ENCODE measurements at places on chromosomes 1 and 21.

DNA sequence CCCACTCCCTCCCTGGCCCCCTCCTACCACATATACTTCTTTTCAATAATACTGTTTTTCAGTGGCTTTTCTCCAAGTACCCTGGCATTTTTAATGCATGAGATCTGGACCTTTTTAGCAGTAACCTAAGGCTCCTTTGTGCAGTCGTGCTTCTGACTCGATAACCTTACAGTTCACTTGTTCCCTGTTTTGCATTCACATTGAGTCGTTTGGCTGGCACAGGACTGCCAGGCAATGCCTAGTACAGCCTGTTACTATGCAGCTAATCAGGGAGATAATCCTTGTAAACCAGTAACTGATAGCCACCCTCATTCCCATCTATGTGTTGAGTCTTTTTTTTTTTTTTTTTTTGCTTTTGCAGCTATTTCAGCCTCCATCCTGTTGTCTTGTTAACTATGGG, 3.7 kb downstream of the ATP1B1 start:
- no peak for DNase-seq
- peaks cover 52% of the 10 kb centered on the region for H3K36me3 ChIP-seq
- peak overlapping the region; percentile 100 for H3K4me3 ChIP-seq

- H3K27ac ChIP-seq: no peak overlapping the region
- DNase-seq: no peak
- H3K4me3 ChIP-seq: no peak overlapping the region
- no peaks in the 10 kb centered on the region for H3K36me3 ChIP-seq
These were observed 603.1 kb upstream of the ADGRL2 start for GRCh38 chr1:81197591-81197990.

DNA sequence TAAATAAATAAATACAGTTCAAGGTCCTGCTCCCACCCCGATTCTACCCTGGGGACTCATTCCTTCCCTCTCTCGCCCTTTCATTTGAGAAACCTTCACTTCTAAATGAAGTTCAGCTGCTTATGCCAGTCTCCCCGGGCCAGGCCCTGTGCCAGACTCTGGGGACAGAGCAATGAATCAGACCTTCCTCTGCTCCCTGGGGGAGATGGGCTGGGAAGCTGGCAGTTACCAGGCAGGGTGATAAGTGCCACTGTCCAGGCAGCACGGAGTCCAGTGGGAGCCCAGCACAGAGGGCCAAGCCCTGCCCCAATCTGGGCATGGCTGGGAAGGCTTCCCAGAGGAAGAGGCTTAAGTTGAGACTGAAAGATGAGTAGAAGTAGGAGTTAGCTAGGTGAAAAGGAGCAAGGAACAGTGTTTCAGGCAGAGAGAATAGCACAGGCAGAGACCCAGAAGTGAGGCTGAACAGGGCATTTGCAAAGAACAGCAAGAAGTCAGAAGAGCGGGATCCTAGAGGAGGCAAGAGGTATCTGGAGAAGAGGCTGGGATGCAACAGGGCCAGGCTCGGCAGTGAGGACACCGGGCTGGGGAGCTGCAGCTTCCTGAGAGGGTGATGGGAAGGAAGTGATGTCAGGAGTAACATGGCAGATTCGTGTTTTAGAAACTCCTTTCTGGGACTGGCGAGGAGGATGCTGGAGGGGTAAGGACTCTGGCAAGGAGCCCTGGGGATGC, 13.5 kb downstream of the KCNQ4 start:
- no peaks in the 10 kb centered on the region for H3K36me3 ChIP-seq
- H3K27ac ChIP-seq: no peak overlapping the region
- peaks cover 20% of the 10 kb centered on the region for H3K4me1 ChIP-seq
- no peak overlapping the region for H3K4me3 ChIP-seq

DNA sequence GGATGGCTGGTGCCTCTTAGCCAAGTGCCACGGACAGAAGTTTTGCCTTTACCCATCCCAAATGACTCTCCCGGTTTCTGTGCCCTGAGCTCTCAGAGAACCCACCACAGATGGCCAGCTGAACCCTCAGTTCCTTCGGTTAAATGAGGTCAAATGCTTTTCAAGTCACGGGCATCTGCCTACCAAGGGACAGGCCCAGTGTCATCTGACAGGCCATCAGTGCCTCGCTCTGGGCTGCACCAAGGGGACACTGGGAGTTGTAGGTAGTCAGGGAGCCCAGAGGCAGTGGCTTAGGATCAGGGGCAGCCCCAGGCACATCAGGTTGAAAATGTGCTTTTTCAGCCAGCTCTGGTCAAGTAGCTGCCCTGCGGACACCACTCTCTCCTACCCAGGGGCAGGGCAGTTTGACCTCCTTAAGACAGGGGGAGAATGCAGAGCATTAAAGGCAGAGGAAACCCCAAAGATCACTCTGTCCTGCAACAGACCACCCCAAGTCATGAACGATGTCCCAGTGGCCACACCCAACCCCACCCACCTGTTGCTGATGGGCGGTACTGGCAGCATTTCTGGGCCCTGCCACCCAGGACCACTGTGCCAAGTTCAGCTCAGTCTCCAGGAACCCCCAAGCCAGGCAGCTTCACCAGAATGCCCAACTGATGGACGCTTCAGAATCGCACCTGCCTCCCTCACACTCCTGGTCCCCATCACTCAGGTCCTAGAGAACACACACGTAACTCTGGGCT, 60.7 kb downstream of the CASZ1 start:
- DNase-seq: no peak
- H3K36me3 ChIP-seq: no peaks in the 10 kb centered on the region
- H3K4me1 ChIP-seq: peaks cover 42% of the 10 kb centered on the region
- H3K27ac ChIP-seq: peak overlapping the region; percentile 73
- no peaks in the 10 kb centered on the region for H3K27me3 ChIP-seq

- H3K27ac ChIP-seq: peak overlapping the region; percentile 98
- H3K36me3 ChIP-seq: no peaks in the 10 kb centered on the region
- no peaks in the 10 kb centered on the region for H3K27me3 ChIP-seq
- H3K4me3 ChIP-seq: peak overlapping the region; percentile 82
These were observed 911 bp downstream of the GNB1 start for GRCh38 chr1:1889847-1890505.

DNA sequence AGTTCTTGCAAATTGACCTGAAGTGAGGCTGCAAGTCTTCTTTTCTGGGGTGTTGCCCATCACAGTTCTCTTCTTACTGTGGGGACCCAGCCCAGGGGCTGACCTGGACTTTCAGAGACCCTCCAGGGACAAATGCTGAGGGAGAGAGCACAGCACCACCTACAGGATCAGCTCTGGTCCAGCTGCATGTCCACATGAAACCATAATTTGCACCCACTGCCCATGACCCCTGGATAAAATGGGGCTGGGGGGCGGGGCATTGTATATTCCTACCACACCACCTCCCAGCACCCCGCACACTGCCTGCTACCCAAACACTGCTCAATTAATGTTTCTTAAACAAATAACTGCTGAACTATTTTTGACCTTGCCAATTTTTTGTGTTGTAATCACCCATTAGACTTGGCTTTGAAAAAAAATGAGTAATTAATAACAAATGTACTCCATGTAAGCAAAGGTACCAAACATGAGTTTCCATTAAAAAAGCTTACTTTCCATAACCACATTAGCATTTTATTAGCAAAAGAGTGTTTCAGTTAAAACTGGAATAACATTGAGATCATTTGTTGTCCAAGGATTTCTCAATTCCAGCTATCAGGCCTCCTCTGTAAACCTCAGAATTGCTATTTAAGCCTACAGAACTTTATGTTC, 168.0 kb upstream of the RAB4A start:
- no peaks in the 10 kb centered on the region for H3K36me3 ChIP-seq
- H3K4me3 ChIP-seq: no peak overlapping the region
- no peak for DNase-seq
- no peak overlapping the region for H3K27ac ChIP-seq
- H3K4me1 ChIP-seq: no peaks in the 10 kb centered on the region

GRCh38 chr1:52551507-52552235, 1.2 kb downstream of the TUT4 start:
- H3K36me3 ChIP-seq: no peaks in the 10 kb centered on the region
- DNase-seq: peak; percentile 50
- peak overlapping the region; percentile 95 for H3K27ac ChIP-seq
- peaks cover 16% of the 10 kb centered on the region for H3K4me1 ChIP-seq
- peak overlapping the region; percentile 87 for H3K4me3 ChIP-seq

GRCh38 chr1:193457676-193458075, 271.3 kb upstream of the B3GALT2 start:
- H3K27ac ChIP-seq: no peak overlapping the region
- H3K36me3 ChIP-seq: no peaks in the 10 kb centered on the region
- no peak overlapping the region for H3K4me3 ChIP-seq
- no peaks in the 10 kb centered on the region for H3K27me3 ChIP-seq
- H3K4me1 ChIP-seq: peaks cover 14% of the 10 kb centered on the region
- DNase-seq: no peak

DNA sequence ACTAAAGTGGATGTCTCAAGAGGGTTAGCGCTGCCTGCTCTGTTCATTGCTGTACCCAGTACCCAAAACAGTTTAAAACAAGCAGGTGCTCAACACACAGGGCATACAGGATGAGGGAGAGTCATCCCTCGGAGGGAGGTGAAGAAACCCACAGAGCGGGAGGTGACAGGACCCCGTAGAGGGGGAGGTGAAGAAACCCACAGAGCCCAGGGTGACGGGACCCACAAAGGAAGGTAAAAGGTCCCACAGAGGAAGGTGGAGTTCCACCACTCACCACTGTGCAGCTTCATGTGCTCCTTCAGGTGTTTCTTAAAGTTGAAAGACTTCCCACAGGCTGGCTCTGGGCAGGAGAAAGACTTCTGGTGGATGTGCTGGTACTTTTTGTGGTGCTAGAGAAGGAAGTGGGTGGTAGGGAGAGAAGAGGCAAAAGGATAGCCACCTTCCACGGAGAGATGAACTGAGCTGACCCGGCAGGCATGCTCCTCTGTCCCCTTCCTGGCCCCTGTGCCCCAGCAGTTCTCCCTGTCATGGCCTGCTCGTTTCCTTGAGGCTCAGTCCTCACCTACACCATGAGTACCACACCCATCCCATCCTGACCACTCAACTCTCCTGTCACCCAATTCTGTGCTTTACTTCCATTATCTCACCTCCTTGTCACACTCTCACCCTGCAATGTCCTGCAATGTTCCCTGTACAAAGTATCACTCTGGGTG, 5.1 kb downstream of the ZNF692 start:
- DNase-seq: no peak
- no peaks in the 10 kb centered on the region for H3K27me3 ChIP-seq
- H3K36me3 ChIP-seq: peaks cover 11% of the 10 kb centered on the region
- no peak overlapping the region for H3K27ac ChIP-seq
- H3K4me3 ChIP-seq: no peak overlapping the region
- H3K4me1 ChIP-seq: peaks cover 10% of the 10 kb centered on the region

DNA sequence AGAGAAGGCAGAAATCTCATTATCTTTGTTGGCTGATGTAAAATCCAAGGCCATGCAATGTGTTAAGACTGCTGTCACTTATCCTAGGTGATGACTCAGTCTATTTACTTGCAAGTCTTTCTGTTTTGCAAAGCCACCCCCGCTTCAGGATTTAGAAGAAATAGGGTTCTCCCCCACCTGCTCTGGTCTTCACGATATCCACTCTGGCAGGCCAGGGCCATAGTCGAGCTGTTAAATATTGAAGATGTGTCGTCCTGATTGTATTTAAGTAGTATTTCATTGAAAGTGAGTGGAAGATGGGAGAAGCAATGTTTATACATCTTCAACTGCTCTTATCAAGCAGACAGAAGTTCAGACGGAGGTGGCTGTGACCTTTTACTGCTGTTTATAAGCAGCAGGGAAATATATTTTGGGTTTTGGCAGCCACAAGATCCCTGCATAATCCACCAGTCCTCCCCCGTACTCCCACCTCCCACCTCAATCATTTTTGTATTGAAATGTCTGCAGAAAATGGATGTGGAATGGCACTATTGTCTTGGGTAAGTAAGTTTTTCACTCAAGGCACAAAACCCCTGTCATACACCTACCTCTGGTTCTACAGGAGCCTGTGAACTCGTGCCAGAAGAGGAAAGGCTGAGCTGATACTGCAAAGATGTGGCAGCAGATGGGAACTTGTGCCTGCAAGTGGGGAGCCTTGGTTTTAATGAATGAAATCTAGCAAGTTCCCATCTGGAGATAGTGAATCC, 117.4 kb downstream of the MRPS6 start:
- no peak for DNase-seq
- peaks cover 8% of the 10 kb centered on the region for H3K4me1 ChIP-seq
- H3K4me3 ChIP-seq: no peak overlapping the region
- H3K27ac ChIP-seq: peak overlapping the region; percentile 64

DNA sequence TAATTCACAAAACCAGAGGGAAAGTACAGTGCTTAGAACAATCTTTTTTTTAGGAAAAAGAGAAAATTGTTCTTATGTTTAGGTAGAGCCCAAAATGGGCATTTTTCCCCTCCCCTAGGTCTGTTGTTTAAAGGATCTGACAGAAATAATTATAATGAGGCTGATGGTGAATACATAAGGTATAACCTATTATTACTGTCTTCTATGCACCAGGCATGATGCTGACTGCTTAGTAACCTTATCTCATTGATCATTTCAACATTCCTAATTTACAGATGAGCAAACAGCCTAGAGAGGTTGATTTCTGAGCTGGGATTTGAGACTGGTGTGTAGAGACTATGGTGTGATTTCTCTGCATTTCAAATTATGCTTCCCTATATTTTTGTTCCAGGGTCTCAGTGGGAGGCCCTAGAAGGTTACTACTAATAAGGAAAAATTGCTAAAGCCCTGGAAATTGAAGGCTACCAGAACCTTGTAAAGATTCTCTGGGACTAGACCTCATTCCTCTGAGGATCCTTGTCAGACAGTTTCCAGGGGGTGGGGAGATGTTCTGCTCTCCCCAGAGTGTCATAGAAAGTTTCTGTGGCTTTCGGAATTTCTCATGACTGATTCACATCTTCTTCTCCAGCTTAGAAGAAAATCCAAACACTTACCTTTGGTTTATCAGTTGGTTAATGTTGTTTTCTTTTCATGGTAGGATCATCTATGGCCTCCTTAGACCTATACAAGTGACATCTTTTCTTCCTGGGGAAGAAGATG, 44.9 kb downstream of the ROR1 start:
- no peak overlapping the region for H3K27ac ChIP-seq
- no peak for DNase-seq
- no peak overlapping the region for H3K4me3 ChIP-seq
- H3K36me3 ChIP-seq: no peaks in the 10 kb centered on the region
- H3K27me3 ChIP-seq: no peaks in the 10 kb centered on the region
- peaks cover 39% of the 10 kb centered on the region for H3K4me1 ChIP-seq

DNA sequence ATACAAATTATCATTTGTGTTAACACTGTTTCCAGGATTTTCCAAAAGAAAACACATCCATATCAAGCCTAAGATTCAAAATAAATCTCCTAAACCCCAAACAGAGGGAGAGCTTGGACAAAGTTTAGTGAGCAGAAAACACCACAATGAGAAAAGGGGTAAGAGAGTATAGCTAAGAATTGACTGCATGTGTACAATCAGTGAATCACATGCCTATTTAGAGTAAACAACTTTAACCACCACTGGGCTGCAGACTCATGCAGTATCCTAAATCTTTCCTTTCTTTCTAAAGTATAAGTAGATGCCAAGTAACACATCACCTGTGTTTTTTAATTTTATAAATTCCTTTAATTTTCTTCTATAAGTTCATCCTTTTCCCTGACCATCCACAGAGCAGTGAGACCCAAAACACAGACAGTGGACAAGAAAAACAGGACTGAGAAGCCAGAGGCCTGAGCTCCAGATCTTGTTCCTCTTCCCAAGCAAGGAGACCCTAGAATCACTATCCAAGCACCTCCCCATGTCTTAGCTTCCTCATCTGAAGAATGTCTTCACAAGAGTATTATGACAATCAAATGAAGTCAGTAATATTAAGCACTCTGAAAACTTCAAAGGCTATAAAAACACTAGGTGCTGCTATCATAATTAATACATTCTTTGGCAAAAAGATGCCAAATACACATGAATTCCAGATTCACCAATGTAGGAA, 93.1 kb downstream of the VAV3 start:
- H3K27ac ChIP-seq: no peak overlapping the region
- DNase-seq: no peak
- no peaks in the 10 kb centered on the region for H3K4me1 ChIP-seq
- H3K27me3 ChIP-seq: peaks cover 57% of the 10 kb centered on the region
- H3K4me3 ChIP-seq: no peak overlapping the region

GRCh38 chr1:107664982-107665925, 299.7 kb downstream of the VAV3 start:
- H3K4me1 ChIP-seq: no peaks in the 10 kb centered on the region
- no peaks in the 10 kb centered on the region for H3K36me3 ChIP-seq
- H3K4me3 ChIP-seq: no peak overlapping the region

All from cardiac muscle cell (in vitro differentiated cells and primary cell).